ENCODE measurements at places on chromosomes 16 and 17. TPM values are rescaled to one million over a fixed set of nuclear protein-coding genes. Genes with fewer than 3 reads are reported as not detected.

Gene NUPR1
- not detected for total RNA-seq

Gene NPIPA8
- 18.5 TPM for total RNA-seq

Gene CA7
- total RNA-seq = not detected

Gene GPR139
- total RNA-seq = not detected

Gene HYDIN
- not detected for total RNA-seq

Gene CALB2
- not detected for total RNA-seq

Gene DLX3
- not detected for total RNA-seq

DNA sequence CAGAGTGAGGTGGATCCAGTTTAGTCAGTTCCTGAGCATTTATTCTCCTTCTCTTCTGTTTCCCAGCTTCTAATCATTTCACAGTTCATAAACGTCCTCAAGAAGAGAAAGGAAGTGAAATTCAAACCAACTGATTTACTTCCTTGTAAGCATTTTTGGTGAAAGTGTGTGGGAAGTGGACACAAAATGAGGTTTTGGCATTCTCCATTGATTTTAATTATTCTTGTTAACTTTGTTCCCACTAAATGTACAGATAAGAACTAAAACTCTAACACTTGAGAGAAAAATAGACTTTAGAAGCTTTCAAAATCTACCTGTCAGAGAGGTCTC lies 42.7 kb upstream of the CORO6 start:
- DNase-seq = no peak

DNA sequence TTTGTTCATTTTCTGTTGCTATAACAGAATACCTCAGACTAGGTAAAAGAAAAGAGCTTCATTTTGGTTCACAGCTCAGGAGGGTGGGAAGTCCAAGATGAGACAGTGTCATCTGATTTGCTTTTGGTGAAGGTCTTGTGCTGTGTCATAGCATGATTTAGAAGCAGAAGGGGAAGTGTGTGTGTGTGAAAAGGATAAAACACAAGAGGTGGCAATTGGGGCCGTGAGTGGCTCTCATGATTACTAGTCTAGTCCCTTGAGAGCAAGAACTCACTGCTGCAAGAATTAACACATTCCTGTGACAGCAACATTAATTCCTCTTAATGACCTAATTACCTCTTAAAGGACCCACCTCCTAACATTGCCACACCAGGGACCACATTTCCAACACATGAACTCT lies 8.3 kb downstream of the SLC35G3 start:
- DNase-seq = no peak

GRCh38 chr16:81836279-81837054 lies 57.4 kb downstream of the PLCG2 start:
- DNase-seq = peak; percentile 92

GRCh38 chr16:3612510-3613466 lies 1.4 kb upstream of the SLX4 start:
- DNase-seq = no peak

DNA sequence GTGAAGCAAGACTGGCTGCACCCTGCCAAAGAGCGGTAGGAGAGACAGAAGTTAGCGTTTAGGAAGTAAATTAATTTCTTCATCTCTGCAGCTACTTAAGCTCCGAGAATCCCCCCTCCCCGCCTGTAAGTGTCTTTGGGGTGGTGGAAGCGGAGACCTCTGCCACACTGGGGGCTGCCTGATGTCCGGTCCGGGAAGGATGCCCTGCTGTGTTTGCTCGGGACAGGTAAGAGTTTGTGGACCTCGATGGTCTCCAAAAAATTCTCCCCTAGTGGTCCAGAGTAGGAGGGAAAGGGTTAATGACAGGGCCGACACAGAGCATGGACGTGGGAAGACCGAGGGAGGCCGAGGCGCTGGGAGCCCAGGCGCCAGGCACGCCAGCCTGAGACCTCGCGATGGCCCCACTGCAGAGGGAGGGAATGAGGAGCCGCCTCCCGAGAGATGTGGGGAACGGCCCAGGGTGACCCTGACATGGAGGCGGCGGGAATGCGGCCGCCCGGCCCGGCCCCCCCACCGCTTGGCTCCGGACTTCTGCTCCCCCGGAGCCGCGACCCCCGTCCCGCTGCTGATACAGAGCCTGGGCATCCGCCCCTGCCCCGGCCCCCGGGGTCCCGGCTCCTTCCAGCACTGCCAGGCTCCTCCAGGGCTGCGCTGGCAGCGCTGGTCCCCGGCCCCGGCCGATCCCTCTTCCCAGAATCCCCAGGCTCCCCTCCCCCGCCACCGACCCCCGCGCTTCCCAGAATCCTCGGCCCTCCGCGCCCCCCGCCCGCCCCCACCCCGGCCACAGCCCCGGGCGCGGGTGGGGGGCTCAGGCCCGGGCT lies 680 bp downstream of the ZNF629 start:
- DNase-seq = no peak

- DNase-seq = no peak
These were observed 588.7 kb downstream of the RBFOX1 start for GRCh38 chr16:7921345-7921744.

DNA sequence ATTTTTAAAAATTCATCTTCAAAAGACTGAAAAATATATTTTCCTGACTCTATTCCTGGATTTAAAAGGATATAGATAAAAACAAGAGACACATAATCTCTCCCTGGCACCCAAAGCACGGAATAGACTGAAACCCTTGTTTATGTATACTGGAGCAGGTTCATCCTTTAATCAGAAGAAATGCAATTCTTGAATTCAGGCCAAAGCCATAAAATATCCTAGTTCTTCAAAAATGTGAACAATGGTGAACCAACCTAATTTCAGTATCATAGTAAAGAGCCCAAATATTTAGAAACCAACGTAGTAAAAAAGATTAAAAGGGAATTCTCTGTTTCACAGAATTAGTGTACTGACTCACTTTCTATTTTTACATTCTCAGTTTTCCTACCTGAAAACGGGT lies 188.5 kb upstream of the C17orf78 start:
- DNase-seq = no peak

- DNase-seq = no peak
These were observed 18.7 kb upstream of the MC1R start for GRCh38 chr16:89899879-89900481.

DNA sequence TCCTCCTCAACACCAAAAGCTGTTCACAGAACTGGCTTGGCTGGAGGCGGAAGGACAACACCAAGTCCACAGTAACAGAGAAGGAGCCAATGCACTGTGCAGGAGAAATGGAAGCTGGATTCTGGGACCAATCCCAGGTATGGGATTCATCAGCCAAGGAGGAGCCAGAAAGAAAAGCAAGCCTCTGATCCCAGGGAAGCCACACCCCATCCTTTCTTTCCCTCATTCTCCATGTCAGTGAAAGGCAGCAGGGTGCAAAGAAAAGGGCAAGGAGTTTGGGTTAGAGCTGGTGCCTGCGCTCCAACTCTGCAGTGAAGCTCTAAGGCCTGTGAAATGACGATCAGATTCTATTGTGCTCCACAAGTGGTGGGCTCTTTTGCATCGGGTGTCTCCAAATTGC lies 11.0 kb downstream of the DCAKD start:
- DNase-seq = no peak

GRCh38 chr17:33038740-33039139 lies 47.1 kb downstream of the SPACA3 start:
- DNase-seq = peak; percentile 3

DNA sequence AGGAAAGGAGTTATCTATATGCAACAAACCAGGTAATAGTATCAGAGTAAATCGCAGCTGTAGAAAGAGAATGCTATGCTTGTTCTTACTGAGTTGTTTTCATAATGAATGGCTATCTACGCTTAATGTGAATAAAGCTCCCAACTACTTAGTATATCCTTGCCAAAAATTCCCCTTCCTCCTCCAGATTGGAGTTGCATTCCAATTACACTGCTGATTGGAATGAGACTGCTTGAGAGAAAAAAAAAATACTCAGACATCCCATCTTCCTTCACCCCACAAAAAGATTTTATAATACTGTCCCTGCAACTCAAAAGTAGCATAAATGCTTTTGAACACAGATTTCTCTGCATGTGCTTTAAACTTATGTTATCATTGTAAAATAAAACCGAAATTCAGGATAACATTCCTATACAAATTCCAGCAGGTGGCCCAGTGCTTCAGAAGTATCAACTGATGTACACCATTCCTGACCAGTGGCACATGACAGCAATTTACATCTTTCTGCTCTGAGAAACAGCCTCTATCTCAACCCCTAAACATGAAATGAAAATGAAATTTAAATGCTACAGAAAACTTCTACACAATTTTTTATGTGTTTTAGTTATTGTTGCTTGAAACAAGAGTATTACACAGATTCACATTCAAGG lies 47.0 kb downstream of the SMURF2 start:
- DNase-seq = no peak

- DNase-seq = no peak
These were observed 8.3 kb downstream of the WFDC1 start for GRCh38 chr16:84303023-84303422.

GRCh38 chr16:96935-97381 lies 18.9 kb downstream of the MPG start:
- DNase-seq = peak; percentile 92

- no peak for DNase-seq
These were observed 441 bp downstream of the VASN start for GRCh38 chr16:4372001-4372577.

DNA sequence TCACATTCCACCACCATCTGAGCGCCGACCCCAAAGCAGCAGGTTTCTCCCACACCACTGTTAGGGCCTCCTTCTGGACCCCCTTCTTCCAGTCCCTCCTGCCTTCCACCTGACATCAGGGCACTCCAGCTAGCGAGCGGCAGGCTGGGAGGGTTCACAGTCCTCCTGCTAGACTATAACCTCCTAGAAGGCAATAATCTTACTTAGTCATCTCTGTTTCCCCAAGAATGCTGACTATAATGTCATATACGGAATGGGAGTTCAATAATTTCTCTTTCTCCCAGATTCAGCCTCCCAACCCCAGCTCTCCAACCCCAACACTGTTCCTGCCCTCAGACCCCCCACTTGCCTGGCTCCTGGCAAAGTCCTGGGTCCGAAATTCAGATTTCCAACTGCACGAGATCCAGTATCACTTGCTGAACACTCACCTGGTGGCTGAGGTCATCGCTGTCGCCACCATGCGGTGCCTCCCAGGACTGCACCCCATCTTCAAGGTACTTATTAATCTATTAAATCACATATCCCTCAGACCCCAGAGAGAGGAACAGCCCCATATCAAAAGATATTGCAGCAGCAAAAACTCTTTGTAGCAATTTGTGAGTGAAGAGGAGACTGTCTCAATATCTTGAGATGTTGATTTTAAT lies 5.6 kb downstream of the ALOX12 start:
- DNase-seq = no peak

DNA sequence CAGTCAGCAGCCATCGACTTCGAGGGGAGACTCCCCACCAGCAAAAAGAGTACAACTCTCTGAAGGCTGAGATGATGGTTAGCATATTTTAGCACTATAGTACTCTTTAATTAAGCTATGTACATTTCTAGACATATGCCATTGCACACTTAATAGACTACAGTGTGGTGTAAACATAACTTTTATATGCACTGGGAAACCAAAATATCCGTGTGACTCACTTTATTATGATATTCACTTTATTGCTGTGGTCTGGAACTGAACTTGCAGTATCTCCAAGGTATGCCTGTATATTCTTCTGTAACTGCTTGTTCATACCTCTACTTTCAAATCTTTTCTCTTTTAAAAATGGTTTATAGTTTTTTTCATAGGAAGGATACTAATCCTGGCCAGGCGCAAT lies 11.0 kb upstream of the NXPH3 start:
- no peak for DNase-seq

- peak; percentile 51 for DNase-seq
These were observed 530 bp downstream of the NAA60 start for GRCh38 chr16:3444032-3444388.

DNA sequence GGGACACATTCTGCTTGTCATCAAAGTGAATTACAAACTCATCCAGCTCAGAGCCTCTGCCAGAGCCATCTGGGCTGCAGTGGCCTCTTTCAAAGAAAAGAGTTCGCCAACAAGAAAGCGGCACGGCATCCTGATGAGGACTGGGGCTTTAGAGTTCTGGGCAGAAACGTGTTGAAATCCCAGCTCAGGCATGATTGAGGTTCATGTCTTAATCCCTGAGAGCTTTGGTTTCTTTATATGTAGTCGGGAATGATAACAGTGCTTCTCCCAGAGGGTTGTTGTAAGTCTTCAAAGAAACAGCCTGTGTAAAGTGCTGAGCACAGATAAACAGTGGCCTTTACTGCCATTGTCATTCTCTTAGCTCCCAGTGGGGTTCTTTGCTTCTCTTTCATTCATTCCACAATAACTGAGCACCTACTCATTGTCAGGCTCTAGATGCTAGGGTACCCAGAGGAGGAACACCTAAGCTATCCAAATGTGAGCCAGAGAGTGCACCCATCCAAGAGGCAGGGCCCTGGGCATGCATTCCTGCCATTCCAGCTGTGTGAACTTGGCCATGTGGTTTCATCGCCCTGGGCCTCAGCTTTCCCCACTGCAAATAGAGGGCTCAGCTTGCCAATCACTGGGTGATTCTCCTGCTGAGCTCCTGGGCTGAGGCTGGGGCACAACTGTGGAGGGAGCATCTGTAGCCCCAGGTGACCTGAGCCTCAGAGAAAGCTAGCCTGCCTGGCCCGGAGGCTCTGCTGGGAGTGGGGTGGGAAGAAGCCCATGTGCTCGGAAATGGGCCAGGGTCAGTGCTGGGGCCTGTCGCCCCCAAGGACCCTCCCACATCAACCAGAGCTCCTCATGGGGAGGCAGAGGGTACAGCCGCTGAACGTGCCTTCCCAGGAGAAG lies 38.3 kb upstream of the CRHR1 start:
- no peak for DNase-seq

- DNase-seq = no peak
These were observed 13.1 kb downstream of the ADCY7 start for GRCh38 chr16:50279504-50279865.

GRCh38 chr16:77406680-77407079 lies 28.2 kb downstream of the ADAMTS18 start:
- no peak for DNase-seq

- DNase-seq = no peak
These were observed 23.2 kb upstream of the SPNS2 start for GRCh38 chr17:4475463-4475862.

DNA sequence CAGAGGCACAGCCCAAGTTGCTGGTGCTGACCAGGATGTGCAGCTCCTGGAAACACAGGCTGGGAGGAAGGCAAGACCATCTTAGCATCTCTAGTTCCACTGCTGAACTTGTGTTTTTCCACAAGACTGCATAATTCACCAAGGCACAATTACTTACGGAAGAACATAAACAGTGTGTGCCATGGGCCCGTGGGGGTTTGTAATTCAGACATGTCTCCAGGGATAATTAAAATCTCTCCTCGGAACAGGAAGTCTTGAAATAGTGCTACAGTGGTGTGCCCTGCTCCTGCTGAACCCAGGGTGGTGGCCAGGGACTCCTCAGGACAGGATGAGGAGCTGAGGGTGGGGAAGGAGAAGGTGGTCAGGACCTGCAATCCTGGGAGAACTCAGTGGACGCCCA lies 188.2 kb downstream of the CCT6B start:
- DNase-seq = no peak

GRCh38 chr16:80988756-80989155 lies 17.9 kb downstream of the CMC2 start:
- no peak for DNase-seq

- peak; percentile 96 for DNase-seq
These were observed at the start of gene HMOX2 for GRCh38 chr16:4475880-4476788. Gene HMOX2, plus strand, starts transcription at chr16:4476398. Its CDS starts 29,127 bp downstream, at chr16:4505525.

Measured in OCI-LY7 (cell line).